Hepatic stellate cell (primary cell): ENCODE measurements at places on chromosomes 1 and 21.

DNA sequence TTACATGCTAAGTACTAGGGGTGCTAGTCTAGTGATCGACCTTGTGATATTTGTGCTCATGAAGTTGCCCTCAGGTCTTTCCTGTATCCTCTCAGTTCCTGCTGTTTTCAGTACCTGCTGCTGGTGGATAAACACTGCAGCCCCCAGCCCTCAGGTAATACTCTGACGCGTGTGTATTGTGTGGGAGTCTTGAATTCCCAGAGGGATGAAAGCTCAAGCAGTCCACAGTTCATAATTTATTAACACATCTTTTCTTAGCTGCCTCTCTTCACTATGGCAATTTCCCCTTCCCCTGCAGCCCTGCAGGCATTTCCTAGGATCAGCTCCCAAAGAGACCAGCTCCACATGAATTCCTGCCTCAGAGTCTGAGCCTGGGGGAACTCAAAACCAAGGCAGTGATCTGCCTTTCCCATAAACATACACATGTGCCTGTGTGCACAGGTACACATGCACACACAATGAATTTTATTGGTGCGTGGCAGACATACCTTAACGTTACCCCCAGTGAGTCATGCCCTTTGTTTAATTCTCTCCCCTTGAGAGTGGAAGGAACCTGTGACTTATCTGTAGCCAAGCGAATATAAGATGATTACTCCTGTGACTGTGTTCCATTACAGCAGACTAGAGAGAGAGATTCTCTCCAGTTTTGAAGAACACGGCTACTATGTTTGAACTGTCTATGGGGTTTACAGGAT is 14.1 kb upstream of the HMGCS2 start:
- no peak for DNase-seq

- peak; percentile 70 for DNase-seq
These were observed 3.6 kb upstream of the INAVA start for GRCh38 chr1:200890818-200891773.

- DNase-seq = no peak
These were observed 5.8 kb downstream of the ATP5PO start for GRCh38 chr21:33909756-33910155.

DNA sequence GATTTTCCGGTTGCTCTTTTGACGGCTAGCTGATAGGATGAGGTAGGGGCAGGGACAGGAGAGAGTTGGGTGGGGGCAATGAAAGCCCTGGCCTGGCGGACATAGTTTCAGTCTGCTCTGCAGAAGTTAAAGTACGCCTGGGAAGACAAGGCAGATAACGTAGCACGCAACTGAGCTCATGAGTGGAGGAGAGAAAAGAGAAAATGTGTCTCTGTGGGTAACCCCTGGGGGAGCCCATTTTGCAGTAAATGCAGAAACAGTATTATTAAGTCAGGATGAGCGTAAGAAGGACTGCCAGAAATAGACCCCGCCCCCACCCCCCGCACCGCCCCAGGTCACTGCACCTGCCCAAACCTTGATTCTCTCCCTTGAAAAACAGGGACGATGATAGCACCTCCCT is 51.7 kb upstream of the TARBP1 start:
- DNase-seq = no peak

GRCh38 chr1:39886757-39887231 is 3.5 kb upstream of the TRIT1 start:
- no peak for DNase-seq

DNA sequence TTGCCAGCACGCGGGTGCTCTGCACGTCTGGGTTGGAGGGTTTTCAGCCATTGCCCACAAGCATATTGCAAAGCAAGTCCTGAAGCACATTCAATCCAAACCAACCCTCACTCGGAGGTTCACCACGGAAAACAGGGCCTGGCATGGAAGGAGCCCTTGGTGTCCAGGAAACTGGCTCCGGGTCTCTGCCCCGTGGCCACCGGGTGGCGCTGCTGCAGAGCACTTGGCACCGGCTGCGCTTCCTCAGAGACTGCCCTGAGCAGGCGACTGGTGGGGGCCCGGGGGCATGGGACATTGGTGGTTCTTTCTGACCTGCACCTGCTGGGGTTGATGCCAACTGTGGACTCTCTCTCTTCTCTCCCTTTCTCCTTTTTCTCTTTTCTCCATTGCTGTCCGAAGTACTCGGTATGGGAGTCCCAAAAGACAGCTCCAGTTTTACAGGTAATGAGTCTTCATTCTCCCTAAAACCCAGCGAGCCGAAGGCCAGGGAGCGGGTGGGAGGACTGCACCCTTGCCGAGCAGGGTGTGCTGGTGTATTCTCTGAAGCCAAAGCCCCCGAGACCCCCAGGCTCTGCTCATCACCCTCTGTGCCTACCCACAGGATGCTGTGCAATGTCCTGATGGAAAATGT is 4.1 kb upstream of the KCNAB2 start:
- DNase-seq = peak; percentile 67

- peak; percentile 24 for DNase-seq
These were observed 9.1 kb upstream of the LCE2D start for GRCh38 chr1:152654110-152654509.

GRCh38 chr1:34013136-34013535 is 149.3 kb downstream of the HMGB4 start:
- DNase-seq = no peak

DNA sequence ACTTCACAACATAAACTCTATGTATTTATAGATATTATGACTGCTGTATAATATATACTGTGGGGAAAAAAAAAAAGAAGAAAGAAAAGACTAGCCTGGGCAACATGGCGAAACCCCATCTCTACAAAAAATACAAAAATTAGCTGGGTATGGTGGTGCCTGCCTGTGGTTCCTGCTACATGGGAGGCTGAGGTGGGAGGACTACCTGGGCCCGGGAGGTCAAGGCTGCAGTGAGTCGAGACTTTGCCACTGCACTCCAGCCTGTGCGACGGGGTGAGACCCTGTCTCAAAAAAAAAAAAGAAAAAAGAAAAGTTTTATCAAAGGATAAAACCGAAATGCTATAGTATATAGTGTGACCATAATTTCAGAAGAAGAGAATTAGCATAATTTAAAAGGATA is 2.7 kb downstream of the EXOC8 start:
- no peak for DNase-seq

DNA sequence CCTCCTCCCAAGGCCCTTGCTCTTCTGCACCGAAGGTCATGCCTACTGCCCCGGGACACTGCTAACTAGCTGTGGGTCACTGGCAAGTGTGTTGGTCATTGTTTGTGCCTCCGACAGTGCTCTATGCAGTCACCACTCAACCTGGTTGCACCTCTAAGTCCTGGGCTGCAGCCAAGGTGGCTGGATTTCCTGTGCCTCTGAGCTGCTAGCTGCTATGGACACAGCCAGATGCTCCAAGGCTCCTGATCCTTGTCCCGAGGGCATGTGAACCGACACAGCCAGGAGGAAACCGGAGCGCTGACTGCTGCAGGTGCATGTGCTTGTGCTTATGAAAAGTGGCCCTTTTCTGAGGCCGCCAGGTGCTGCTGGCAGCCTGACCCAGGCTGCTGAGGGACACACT is 14.7 kb upstream of the SPOCD1 start:
- DNase-seq = no peak
